ENCODE measurements at places on chromosomes 6 and 20.

- no peak for DNase-seq
These were observed 246.7 kb downstream of the FOXC1 start for GRCh38 chr6:1856381-1856780.

DNA sequence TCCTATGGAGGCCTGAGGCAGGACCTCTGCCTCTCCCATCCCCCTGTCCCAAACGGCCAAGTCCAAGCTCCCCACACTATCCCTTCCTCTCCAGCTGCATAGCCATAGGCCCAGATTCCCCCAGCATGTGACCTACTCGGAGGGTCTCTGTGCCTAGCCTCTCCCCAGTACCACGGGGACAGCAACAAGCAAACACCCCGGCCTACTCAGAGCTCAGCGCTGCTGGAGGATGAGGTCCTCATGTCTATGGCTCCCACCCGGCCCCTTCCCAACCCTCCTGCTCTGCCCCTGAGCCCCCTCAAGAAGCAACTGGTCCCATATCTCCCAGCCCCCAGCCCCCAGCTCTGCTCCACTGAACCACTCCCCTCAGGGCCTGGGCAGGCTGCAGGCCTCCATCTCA is 24.2 kb downstream of the RNASET2 start:
- DNase-seq = no peak

DNA sequence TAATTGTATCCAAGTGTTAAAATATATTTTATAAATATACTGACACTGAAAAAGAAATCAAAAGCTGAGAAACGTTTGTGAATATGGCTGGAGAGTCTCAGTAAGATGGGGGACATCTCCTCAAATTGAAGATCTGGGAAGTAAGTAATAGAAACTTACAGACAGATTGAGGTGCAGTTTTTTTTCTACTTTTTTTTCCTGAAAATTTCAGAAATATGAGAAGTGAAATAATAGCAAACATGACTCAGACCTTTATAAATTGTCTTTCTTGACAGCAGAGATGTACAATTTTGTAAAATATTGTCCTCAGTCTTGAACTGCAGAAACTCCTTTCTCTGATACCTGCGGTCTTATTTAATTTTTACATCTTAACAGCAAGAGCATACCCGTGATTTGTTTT is 347.1 kb downstream of the UTRN start:
- no peak for DNase-seq

DNA sequence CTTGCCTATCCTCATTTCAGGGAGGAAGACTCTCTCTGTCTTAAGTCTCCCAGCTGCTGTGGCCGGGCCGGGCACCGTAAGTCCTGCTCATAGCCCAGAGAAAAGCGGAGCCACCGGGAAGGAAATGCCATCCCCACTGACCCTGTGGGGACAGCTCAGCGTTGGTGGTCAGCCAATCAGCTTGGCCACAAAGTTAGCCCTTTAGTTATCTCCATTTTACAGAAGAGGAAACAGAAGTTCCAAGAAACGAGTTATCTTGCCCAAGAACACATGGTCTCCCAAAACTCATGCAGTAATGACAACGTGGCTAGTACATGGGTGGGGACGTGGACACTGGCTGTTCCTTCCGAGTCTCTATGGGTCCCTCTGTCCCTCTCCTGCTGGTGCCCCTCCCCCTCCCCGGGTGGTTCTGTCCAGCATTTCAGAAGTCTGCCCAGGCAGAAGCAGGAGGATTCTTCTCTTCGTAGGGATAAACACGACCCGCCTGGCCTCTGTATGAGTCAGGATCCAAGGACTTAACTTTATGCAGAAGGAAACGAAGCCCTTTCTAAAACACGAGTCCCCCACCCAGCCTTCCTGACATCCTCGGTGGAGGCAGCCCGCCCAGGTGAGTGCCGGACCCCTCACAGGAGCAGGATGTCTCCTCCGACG is 273.8 kb downstream of the CDH4 start:
- no peak for DNase-seq

GRCh38 chr20:21179757-21180156 is 53.9 kb downstream of the KIZ start:
- no peak for DNase-seq
